Keratinocyte (primary cell): ENCODE measurements at places on chromosomes 2 and 18. TPM values are rescaled to one million over a fixed set of nuclear protein-coding genes. Genes with fewer than 3 reads are reported as not detected.

DNA sequence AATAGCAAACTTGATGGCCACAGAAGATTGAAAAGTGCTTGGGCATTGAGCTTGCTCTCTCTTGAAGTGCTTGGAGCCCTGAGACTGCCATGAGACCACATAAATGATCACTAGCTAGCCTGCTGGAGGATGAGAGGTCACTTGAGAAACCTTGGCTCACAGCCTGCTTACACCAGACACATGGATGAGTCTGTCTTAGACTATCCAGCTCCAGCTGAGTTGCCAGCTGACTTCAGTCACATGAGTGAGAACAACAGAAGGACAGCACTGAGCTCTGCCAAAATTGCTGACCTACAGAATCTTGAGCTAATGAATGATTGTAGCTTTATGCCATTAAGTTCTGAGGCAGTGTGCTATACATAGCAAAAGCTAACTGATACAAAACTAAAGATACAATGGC is 18.1 kb downstream of the NABP1 start:
- H3K4me1 ChIP-seq = peaks cover 16% of the 10 kb centered on the region
- H3K27me3 ChIP-seq = no peaks in the 10 kb centered on the region

DNA sequence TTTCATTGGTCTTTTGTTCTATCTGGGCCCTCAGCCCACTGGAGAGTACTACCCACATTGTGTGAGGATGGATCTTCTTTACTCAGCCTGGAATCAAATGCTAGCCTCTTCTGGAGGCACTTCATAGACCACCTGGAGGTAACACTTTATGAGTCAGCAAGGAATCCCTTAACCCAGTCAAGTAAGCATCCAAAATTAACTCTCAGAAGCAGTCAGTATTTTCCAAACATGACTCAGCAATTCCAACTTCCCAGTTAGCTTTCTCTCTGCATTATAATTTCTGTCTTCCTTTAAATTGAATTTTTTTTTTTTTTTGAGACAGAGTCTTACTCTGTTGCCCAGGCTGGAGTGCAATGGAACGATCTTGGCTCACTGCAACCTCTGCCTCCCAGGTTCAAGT is 142.7 kb downstream of the ACKR3 start:
- DNase-seq = no peak
- peaks cover 23% of the 10 kb centered on the region for H3K4me1 ChIP-seq
- H3K36me3 ChIP-seq = no peaks in the 10 kb centered on the region
- no peaks in the 10 kb centered on the region for H3K27me3 ChIP-seq
- H3K27ac ChIP-seq = peak overlapping the region; percentile 54

- no peak for DNase-seq
- no peak overlapping the region for H3K27ac ChIP-seq
These were observed 13.6 kb upstream of the IL1RN start for GRCh38 chr2:113113807-113114206.

Gene POTEC
- polyA plus RNA-seq = not detected in 3 replicates

- no peak for DNase-seq
- no peak overlapping the region for H3K4me3 ChIP-seq
- H3K36me3 ChIP-seq = no peaks in the 10 kb centered on the region
- no peak overlapping the region for H3K27ac ChIP-seq
- H3K27me3 ChIP-seq = no peaks in the 10 kb centered on the region
These were observed 52.3 kb upstream of the ITGB6 start for GRCh38 chr2:160252278-160252887.

Gene FAM237A
- not detected in 3 replicates for polyA plus RNA-seq

- no peak overlapping the region for H3K4me3 ChIP-seq
- H3K36me3 ChIP-seq = no peaks in the 10 kb centered on the region
- no peak overlapping the region for H3K27ac ChIP-seq
- no peaks in the 10 kb centered on the region for H3K27me3 ChIP-seq
- no peak for DNase-seq
These were observed 170.3 kb upstream of the VRK2 start for GRCh38 chr2:57876313-57876712.

GRCh38 chr2:157959249-157959648 is 83.1 kb upstream of the ACVR1 start:
- DNase-seq = no peak
- H3K27me3 ChIP-seq = no peaks in the 10 kb centered on the region
- no peaks in the 10 kb centered on the region for H3K4me1 ChIP-seq
- no peak overlapping the region for H3K27ac ChIP-seq

Gene CREG2
- 1.7 to 2.8 TPM (median 1.8 TPM) in 3 replicates for polyA plus RNA-seq

DNA sequence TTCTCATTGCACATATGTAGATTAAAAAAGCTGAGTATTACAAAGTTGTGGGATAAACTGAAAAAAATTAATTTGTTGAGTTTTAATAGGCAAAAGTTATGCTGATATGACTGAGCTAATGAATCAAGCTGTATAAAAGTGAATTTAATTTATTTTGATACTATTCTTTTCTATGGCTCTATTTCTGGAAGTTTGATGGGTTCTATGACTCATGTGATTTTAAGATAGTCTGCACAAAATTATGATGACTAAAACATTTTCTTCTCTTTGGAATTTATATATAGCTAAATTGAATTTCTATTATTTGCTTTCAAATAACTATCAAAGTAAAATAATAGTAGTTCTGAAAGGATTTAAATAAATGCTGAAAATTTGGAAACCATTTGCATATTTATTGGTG is 71.0 kb upstream of the MMADHC start:
- DNase-seq = no peak
- no peak overlapping the region for H3K27ac ChIP-seq
- H3K4me3 ChIP-seq = no peak overlapping the region
- no peaks in the 10 kb centered on the region for H3K27me3 ChIP-seq

DNA sequence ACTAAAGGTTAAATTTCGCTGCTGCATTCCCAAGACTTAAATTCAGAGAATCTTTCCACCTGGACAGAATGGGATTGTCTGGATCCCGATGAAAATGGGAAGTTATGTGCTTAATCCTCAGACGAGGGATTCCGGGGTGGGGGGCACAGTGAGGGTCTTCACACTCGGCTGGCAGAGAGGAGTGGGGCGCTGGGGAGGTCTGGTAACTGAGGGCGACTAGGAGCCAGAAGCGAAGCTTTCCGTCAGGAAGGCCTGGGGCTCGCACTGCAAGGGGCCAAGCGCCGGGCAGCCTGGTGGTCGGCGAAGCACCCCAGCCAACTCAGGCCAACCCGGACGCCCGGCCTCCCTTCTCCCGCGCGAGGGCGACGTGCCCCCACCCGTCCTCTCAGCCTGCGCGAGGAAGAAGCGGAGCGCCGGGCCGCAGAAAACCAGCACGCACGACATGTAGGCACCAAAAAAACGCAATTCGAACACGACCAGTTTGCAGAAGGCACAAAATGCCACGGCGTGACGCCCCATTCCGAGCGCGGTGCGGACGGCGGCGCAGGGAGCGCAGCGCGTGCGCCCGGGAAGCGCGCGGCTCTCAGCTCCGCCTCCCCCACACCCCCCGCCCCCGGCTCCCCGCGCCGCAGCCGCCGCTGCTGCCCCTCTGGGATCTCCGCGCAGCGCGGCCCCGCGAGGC is 188.1 kb downstream of the ZEB2 start:
- H3K4me3 ChIP-seq = peak overlapping the region; percentile 88
- H3K27me3 ChIP-seq = no peaks in the 10 kb centered on the region
- no peaks in the 10 kb centered on the region for H3K36me3 ChIP-seq
- H3K4me1 ChIP-seq = peaks cover 6% of the 10 kb centered on the region
- H3K27ac ChIP-seq = peak overlapping the region; percentile 79

GRCh38 chr2:223727562-223727961 is 109.8 kb downstream of the AP1S3 start:
- peaks cover 22% of the 10 kb centered on the region for H3K4me1 ChIP-seq
- H3K27ac ChIP-seq = no peak overlapping the region

- no peak overlapping the region for H3K4me3 ChIP-seq
- no peaks in the 10 kb centered on the region for H3K27me3 ChIP-seq
- no peak for DNase-seq
- peaks cover 34% of the 10 kb centered on the region for H3K4me1 ChIP-seq
These were observed 38.0 kb downstream of the SLC4A1AP start for GRCh38 chr2:27701676-27702075.

Gene EVX2
- not detected in 3 replicates for polyA plus RNA-seq

- no peaks in the 10 kb centered on the region for H3K4me1 ChIP-seq
- no peak overlapping the region for H3K27ac ChIP-seq
- no peaks in the 10 kb centered on the region for H3K27me3 ChIP-seq
- DNase-seq = no peak
- no peaks in the 10 kb centered on the region for H3K36me3 ChIP-seq
These were observed 48.1 kb downstream of the B3GNT2 start for GRCh38 chr2:62243983-62244382.

DNA sequence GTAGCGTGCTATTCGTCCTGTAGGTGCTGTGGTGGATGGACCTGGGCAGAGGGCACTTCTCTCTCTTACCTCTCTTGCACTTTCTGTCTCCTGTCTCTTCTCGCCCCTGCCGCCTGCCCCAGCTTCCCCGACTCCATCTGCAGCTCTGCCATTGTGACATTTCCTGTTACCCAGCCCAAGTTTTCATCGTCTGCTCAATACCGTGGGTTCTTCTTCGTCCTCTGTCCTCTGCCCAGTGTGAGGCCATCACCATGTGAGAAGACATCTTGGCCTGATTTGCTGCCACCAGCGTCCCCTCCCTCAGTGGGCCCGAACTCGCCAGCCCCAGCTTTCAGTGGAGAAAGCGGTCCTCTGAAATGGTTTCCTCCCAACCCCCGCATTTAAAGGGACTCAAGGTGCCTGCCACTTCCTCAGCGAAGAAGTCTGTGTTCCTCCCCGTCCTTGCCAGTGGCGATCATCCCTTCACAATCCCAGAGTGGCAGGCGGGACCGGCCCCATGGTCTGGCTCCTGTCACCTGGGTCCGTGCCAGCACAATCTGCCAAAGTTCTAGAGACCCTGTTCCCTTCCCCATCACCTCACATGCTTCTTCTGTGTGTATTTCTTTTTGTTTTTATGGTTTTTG is 18.0 kb downstream of the TGOLN2 start:
- H3K36me3 ChIP-seq = no peaks in the 10 kb centered on the region
- DNase-seq = no peak
- H3K4me1 ChIP-seq = peaks cover 12% of the 10 kb centered on the region
- no peak overlapping the region for H3K4me3 ChIP-seq
- H3K27me3 ChIP-seq = no peaks in the 10 kb centered on the region

DNA sequence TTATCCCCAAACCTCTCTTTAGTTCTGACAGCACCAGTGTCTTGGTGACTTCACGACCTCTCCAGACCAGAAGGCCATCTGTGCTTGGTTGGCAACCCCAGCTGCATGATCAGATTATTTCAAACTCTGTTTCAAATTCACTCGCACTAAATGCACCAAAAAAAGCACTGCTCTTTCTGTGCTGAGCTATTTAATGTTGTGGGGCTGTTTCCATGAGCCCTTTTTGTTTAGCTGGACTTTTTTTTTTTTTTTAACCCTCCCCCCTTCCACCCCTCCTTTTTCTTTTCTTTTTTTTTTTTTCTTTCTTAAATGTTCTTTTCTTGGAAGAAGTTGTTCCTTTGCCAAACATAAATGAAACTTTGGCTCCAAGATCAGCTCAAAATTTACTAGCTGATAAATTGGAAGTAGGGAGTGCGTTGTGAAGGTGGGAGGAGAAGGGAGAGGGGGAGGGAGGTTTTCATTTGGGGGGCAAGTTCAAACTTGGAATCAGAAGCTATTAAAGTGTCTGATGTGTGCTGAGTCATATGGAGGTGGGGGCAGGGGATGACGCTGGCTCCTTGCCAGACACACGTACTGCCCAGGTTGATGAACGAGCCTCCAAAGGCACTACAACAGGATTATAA is 543.0 kb upstream of the TNP1 start:
- peak; percentile 54 for DNase-seq
- H3K36me3 ChIP-seq = no peaks in the 10 kb centered on the region
- no peaks in the 10 kb centered on the region for H3K27me3 ChIP-seq
- H3K4me3 ChIP-seq = no peak overlapping the region

Gene GAREM2
- polyA plus RNA-seq = 0.03 to 0.17 TPM (median 0.06 TPM) in 3 replicates

Gene GKN1
- 0.15 to 0.75 TPM (median 0.49 TPM) in 3 replicates for polyA plus RNA-seq

Gene MYL1
- not detected in 3 replicates for polyA plus RNA-seq

Gene REEP1
- polyA plus RNA-seq = 0.14 to 0.72 TPM (median 0.30 TPM) in 3 replicates

- H3K4me1 ChIP-seq = peaks cover 66% of the 10 kb centered on the region
- DNase-seq = no peak
- no peaks in the 10 kb centered on the region for H3K27me3 ChIP-seq
These were observed 91.3 kb upstream of the RBBP8 start for GRCh38 chr18:22841840-22842239.

Gene TNFAIP6
- polyA plus RNA-seq = 0.12 to 0.21 TPM in 2 of 3 replicates, not detected in the other

Gene CRYGD
- not detected in 3 replicates for polyA plus RNA-seq

GRCh38 chr18:6877288-6877687 is 147.8 kb downstream of the ARHGAP28 start:
- H3K4me3 ChIP-seq = no peak overlapping the region
- no peaks in the 10 kb centered on the region for H3K36me3 ChIP-seq
- no peaks in the 10 kb centered on the region for H3K27me3 ChIP-seq
- DNase-seq = no peak
- H3K4me1 ChIP-seq = no peaks in the 10 kb centered on the region
- H3K27ac ChIP-seq = no peak overlapping the region

- peak overlapping the region; percentile 68 for H3K27ac ChIP-seq
- DNase-seq = no peak
- no peak overlapping the region for H3K4me3 ChIP-seq
- H3K27me3 ChIP-seq = no peaks in the 10 kb centered on the region
- peaks cover 38% of the 10 kb centered on the region for H3K4me1 ChIP-seq
These were observed 96.7 kb upstream of the SLC39A10 start for GRCh38 chr2:195560209-195560895.

- H3K4me3 ChIP-seq = no peak overlapping the region
- no peaks in the 10 kb centered on the region for H3K27me3 ChIP-seq
- H3K4me1 ChIP-seq = no peaks in the 10 kb centered on the region
- no peak overlapping the region for H3K27ac ChIP-seq
- DNase-seq = no peak
These were observed 10.5 kb downstream of the CNGA3 start for GRCh38 chr2:98356729-98357128.

Gene HOXD13
- not detected in 3 replicates for polyA plus RNA-seq
